Left ventricle myocardium inferior (tissue), 1 donor: ENCODE measurements at places on chromosomes 1 and 21.

- no peak overlapping the region for H3K4me3 ChIP-seq
- DNase-seq = no peak
- no peak overlapping the region for H3K27ac ChIP-seq
- no peaks in the 10 kb centered on the region for H3K36me3 ChIP-seq
These were observed 3.9 kb upstream of the AJAP1 start for GRCh38 chr1:4650481-4650880.

DNA sequence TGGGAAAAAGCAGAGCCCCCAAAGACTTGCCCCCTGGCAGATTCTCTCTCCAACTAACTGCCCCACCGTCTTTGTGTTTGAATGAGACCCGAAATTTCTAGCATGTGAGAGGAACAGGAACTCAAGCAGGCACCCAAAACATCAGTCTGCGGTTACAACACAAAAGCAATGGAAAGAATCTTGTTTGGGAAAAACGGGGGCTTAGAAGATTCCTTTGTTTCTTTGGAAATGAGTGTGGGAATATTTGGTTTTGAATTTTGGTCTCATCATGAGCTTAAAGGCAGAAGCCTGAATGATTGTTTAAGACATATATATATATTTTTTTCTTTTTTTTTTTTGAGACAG lies 188.9 kb upstream of the TMEM51 start:
- H3K4me1 ChIP-seq = peaks cover 18% of the 10 kb centered on the region
- no peak for DNase-seq
- H3K4me3 ChIP-seq = no peak overlapping the region
- H3K36me3 ChIP-seq = peaks cover 27% of the 10 kb centered on the region

- no peak for DNase-seq
- no peak overlapping the region for H3K27ac ChIP-seq
- no peak overlapping the region for H3K4me3 ChIP-seq
- no peaks in the 10 kb centered on the region for H3K27me3 ChIP-seq
These were observed 87.0 kb downstream of the NRIP1 start for GRCh38 chr21:14977814-14978213.

- H3K27me3 ChIP-seq = no peaks in the 10 kb centered on the region
- no peak for DNase-seq
- H3K4me1 ChIP-seq = peaks cover 2% of the 10 kb centered on the region
- H3K4me3 ChIP-seq = no peak overlapping the region
- no peak overlapping the region for H3K27ac ChIP-seq
These were observed 61.4 kb upstream of the TNFSF18 start for GRCh38 chr1:173112129-173112528.

- no peak overlapping the region for H3K4me3 ChIP-seq
- H3K4me1 ChIP-seq = peaks cover 18% of the 10 kb centered on the region
- H3K27me3 ChIP-seq = peaks cover 43% of the 10 kb centered on the region
- DNase-seq = no peak
- peak overlapping the region; percentile 64 for H3K27ac ChIP-seq
These were observed 50.4 kb downstream of the ELK4 start for GRCh38 chr1:205581321-205581980.

GRCh38 chr21:39673736-39674135 lies 61.0 kb downstream of the B3GALT5 start:
- H3K27ac ChIP-seq = no peak overlapping the region
- peaks cover 20% of the 10 kb centered on the region for H3K4me1 ChIP-seq
- H3K27me3 ChIP-seq = no peaks in the 10 kb centered on the region
- H3K36me3 ChIP-seq = no peaks in the 10 kb centered on the region
